ENCODE measurements at places on chromosomes 11 and 22. TPM values are rescaled to one million over a fixed set of nuclear protein-coding genes. Genes with fewer than 3 reads are reported as not detected.

Gene RAG2
- 0.15 TPM for total RNA-seq

GRCh38 chr11:3002871-3003270, 10.7 kb upstream of the NAP1L4 start:
- H3K36me3 ChIP-seq, result no peaks in the 10 kb centered on the region
- no peak overlapping the region for H3K27ac ChIP-seq
- peaks cover 12% of the 10 kb centered on the region for H3K4me1 ChIP-seq

GRCh38 chr22:45216133-45217003, 24.3 kb downstream of the KIAA0930 start:
- no peaks in the 10 kb centered on the region for H3K36me3 ChIP-seq
- H3K4me1 ChIP-seq, result peaks cover 18% of the 10 kb centered on the region
- no peak overlapping the region for H3K4me3 ChIP-seq
- H3K27ac ChIP-seq, result no peak overlapping the region

- no peak overlapping the region for H3K27ac ChIP-seq
- H3K36me3 ChIP-seq, result no peaks in the 10 kb centered on the region
- no peak overlapping the region for H3K4me3 ChIP-seq
- H3K4me1 ChIP-seq, result no peaks in the 10 kb centered on the region
- H3K27me3 ChIP-seq, result no peaks in the 10 kb centered on the region
These were observed 11.3 kb downstream of the HTATIP2 start for GRCh38 chr11:20374741-20375300.

- peaks cover 9% of the 10 kb centered on the region for H3K4me1 ChIP-seq
- no peak overlapping the region for H3K4me3 ChIP-seq
- no peak for DNase-seq
- no peak overlapping the region for H3K27ac ChIP-seq
- peaks cover 14% of the 10 kb centered on the region for H3K27me3 ChIP-seq
- H3K36me3 ChIP-seq, result no peaks in the 10 kb centered on the region
These were observed 33.6 kb downstream of the ABCC8 start for GRCh38 chr11:17443000-17443399.

GRCh38 chr11:126756855-126757254, 243.7 kb downstream of the KIRREL3 start:
- H3K4me1 ChIP-seq, result peaks cover 9% of the 10 kb centered on the region
- no peaks in the 10 kb centered on the region for H3K27me3 ChIP-seq
- no peaks in the 10 kb centered on the region for H3K36me3 ChIP-seq
- no peak overlapping the region for H3K4me3 ChIP-seq
- H3K27ac ChIP-seq, result no peak overlapping the region

DNA sequence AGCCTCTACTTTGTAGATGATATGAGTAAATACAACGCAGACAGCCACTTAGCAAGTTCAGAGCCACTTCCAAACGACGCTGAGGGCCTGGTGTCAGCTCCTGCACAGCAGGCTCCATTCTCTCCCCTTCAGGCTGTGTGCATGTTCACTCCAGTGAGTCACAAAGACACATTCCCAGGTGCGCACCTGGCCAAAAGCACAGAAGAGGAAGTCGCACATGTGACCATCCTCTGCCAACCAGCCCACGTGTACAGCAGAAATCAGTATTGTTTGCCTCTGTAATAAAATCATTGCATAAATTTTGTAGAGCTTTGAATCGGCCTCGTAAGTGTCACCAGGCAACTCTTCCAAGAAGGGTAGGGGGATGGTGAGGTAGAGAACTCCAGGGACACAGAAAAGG, 19.5 kb upstream of the TPH1 start:
- no peak overlapping the region for H3K4me3 ChIP-seq
- no peaks in the 10 kb centered on the region for H3K4me1 ChIP-seq
- no peak overlapping the region for H3K27ac ChIP-seq
- no peak for DNase-seq
- no peaks in the 10 kb centered on the region for H3K27me3 ChIP-seq
